ENCODE measurements at places on chromosomes 11 and 22.

GRCh38 chr11:4076774-4077173 is 17.8 kb upstream of the RRM1 start:
- DNase-seq, result no peak

GRCh38 chr11:65826984-65827735 is 6.6 kb upstream of the SNX32 start:
- DNase-seq, result no peak

- no peak for DNase-seq
Measured at GRCh38 chr22:38984224-38984623, 2.1 kb downstream of the APOBEC3B start.

DNA sequence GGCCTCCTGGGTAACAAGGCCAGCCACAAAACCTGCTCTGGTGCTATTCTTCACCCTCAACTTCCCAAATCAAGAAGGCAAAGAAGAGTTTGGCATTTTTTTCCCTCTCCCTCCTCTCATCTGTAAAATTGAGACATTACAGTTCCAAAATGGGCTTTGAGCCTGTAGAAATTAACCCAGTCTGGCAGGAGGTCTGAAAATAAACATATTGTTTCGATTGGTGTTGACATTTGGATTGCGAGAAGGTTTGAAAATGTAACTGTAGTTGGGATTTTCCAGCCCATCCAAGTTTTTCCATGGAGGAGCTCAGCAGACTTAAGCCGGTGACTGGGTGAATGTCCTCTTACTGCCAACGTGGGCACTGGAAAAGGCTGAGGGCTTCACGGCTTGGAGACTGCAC is 35.0 kb upstream of the ALX4 start:
- no peak for DNase-seq

DNA sequence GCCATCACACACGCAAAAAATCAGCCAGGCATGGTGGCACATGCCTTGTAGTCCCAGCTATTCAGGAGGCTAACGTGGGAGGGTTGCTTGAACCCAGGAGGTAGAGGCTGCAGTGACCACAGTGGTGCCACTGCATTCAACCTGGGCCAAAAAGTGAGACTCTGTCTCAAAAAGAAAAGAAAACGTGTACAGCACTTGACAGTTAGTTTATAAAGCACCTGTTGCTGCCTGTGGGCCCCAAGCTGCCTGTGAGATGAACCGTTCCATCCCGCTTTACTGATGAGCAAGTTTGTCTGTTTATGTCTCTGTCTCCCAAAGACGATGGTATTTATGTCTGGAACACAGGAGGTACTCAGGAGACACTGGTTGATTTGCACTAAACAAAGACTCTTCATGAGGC is 1.5 kb upstream of the PRR5 start:
- no peak for DNase-seq

GRCh38 chr22:32354360-32355351 is 3.0 kb upstream of the RFPL3 start:
- no peak for DNase-seq

All from activated gamma-delta T cell treated with anti-CD3 and anti-CD28 coated beads, Interleukin-2, amount 50 U/mL, for 16 hours (primary cell).